Activated CD8-positive, alpha-beta memory T cell treated with anti-CD3 and anti-CD28 coated beads, Interleukin-2, amount 10 ng/mL, durations not matched to agents 7 days and 5 days (primary cell): ENCODE measurements at places on chromosomes 16 and 17. TPM values are rescaled to one million over a fixed set of nuclear protein-coding genes. Genes with fewer than 3 reads are reported as not detected.
A peak's percentile ranks its signal among the peaks of the same experiment; 100 is the strongest.

The CCL14 gene
- not detected for total RNA-seq

The LPO gene
- not detected for total RNA-seq

The ANKRD40CL gene
- total RNA-seq: not detected

The RPRML gene
- total RNA-seq: not detected

The HBA1 gene
- not detected for total RNA-seq

The TPSD1 gene
- not detected for total RNA-seq

The KRT36 gene
- not detected for total RNA-seq

The FN3KRP gene
- total RNA-seq: 34.8 TPM

The HIC1 gene
- total RNA-seq: 88.5 TPM

The SLC13A2 gene
- not detected for total RNA-seq

DNA sequence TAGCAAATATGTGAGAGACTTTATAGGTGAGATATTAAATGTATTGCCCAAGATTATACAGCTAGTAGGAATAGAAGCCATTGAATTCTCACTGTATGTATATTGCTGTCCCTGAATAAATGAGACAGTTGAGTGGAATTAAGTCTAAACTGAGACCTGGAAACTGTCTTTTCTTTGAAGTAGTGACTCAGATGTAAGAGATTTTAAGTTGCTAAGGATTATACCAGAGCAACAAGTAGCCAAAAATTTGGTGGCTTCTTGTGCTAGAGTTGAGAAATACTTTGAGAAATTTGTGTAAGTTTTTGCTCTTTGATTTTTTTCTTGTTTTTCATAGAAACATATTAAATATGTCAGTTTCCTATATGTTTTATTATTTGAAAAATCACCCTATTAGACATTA, 58.7 kb downstream of the TANC2 start:
- no peak for DNase-seq

DNA sequence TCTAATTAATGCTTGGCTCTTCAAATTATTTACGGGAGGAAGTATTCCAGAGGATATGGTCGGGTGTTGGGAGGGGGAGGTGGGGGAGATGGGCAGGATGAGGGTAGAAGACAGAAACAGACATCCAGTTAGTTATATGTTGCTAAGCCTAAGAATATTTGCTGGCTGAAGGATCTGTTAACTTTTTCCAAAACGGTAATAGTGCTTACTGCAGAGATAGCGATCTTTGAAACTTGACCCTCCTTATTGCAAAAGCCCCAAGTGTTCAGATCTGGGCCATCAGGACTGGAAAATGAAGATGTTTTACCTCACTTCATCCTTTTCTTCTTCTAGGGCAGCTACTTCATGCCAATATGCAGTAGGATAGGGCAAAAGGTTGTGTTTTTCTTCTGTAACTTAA, 27.0 kb upstream of the MMD start:
- DNase-seq: no peak

- DNase-seq: no peak
These were observed 23.3 kb upstream of the NOG start for GRCh38 chr17:56570199-56570598.

DNA sequence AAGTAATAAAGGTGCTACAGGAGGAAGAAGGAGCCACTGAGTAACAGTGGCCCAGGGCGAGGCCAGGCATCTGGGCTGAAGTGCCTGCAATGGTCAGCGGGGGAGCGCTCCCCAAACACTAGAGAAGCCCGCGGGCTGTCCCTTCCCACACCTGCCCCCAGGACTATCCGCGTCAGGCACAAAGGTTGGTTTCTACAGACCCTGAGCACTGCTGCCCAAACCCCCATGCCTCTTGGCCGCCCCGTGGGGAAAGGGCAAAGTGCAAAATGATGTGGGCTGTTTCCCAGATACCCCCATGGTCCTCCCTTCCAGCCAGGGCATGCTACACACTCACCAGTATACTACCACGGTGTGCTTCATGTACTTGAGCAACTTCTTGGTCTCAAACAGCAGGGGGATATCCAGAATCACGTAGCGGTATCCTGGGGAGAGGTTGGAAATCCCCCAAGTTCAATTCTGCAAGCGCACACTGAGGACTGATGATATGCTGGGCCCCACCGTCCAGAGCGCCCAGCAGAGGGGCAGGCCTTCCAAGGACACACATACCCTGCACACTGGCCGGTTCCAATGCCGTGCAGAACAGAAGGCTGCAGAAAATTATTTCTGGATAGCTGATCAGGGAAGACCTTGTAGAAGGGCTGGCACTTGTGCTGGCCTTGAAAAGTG, 21.5 kb downstream of the DCAKD start:
- DNase-seq: no peak

- no peak for DNase-seq
These were observed 268.1 kb downstream of the IRF8 start for GRCh38 chr16:86167061-86167460.

DNA sequence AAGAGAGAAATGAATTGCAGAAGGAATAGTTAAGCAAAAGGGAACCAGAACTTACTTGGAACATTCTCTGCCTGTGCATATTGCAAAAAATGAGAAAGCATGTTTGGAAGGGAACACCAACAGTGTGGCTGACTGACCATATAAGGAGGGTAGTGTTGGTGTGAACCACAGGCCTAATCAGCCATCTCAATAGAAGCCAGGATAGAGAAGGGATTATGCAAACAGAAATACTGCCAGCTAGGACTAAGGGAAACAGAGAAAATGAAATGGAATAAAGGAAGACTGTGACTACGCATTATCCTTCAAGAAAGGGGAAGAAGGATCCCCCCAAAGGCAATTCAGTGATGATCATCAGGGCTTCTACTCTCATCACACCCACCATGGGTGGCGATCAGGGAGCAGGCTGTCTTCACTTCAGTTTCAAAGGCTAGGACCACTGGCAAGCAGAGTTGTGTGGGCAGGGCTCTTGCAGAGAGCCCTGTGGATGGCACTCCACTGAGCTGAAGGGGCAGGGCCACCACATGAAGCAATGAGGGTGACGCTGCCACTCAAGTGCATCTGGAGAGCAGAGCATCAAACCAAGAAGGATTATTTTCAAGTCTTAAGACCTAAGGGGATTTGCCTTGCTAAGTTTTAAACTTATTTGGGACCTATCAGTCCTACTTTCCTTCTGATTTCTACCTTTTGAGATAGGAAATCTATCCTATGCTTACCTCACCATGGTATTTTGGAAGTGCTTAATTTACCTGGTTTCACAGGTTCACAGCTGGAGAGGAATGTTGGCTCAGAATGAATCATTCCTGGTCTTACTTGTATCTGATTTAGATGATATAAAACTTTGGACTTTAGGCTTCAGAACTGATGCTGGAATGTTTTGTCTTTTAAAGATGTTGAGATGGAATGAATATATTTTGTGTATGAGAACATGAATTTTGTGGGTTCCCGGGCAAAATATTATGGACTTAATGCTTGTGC, 140.5 kb downstream of the SSH2 start:
- DNase-seq: no peak

DNA sequence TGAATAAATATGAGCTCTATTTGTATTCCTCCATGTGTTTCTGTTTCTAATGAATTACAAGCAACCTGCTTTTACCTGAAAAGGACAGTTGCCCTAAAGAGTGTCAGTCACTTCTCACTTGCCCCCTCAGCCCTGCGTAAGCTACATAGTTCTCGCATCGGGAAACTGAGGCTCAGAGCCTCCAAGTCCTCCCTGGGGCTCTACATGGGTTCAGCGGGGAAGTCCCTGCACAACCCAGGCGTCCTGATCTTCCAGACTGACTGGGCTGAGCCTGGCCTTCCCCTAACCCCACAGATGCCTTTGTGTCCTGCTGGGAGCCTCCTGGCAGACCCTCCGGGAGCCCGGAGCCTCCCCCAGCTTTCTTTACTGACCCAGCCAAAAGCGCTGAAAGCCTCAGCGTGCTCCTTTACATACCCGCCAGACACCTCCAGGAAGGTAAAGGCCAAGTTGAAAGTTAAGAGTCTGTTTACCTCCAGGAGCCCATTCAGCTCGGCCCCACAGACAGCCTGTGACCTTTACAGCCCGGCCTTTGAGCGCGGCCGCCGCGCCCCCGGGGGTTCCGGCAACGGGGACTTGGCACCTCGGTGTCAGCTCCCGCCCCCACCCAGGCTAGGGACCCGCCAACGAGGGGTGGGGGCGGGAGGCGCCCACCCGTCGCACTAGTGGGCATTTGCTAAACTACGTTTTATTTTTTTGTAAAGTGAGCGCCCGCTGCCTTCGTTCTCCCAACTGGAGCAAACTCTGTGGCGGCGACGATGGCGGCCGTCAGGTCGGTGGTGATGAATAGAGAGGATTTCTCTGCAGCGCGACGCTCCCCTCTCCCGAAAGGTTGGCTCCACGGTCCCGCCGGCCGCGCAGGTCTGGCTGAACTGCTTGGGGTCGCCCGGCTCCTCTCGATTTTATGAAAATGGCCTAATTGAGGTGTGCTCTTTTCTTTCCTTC, 4.4 kb upstream of the HOXB13 start:
- no peak for DNase-seq

- DNase-seq: peak; percentile 56
These were observed 28.8 kb downstream of the NGFR start for GRCh38 chr17:49523706-49524472.

GRCh38 chr16:84286578-84287240, 8.0 kb upstream of the WFDC1 start:
- no peak for DNase-seq

- no peak for DNase-seq
These were observed 7.4 kb upstream of the DHX40 start for GRCh38 chr17:59558039-59558438.

DNA sequence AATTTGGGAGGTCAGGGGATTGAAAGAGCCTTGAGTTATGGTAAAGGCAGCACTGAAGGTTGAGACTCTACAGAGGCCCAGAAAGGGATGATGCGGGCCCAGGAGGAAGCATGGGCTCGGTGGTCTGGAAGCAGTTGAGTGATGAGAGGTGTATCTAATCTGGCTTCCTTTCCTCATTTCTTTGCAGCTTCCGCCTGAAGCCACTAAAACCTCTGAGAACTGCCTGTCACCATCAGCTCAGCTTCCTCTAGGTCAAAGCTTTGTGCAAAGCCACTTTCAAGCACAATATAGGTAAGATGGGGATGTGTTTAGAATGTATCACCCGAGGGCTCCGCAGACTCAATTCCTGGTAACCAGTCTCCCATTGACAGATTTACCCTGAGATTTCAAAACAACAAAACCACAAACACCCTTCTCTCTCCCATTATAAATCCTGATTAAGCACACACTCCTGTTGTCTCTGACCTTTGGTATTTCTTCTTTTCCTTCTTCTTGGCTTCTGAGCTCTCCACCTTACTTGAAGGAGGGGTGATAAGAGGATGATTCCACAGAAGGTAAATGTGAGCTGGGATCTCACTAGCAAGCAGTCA, 21.2 kb downstream of the USP43 start:
- DNase-seq: peak; percentile 71

DNA sequence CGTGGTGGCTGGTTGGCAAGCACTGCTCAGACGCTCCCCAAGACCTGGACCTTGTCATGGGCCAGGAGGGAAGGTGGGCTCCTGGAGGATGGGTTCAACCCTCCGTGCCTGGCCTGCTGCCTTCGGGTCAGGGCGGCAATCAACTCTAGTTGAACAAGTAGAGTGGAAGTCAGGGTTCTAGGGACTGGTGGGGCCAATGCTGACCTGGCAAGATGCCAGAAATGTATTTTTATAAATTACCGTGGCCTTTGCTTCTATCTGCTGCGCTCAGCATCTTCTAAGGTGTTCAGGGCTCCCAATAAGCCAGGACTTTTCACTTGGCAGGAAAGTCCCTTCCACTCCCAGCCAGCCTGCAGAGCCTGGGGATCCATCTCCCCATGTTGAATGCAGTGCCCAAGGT, 207.1 kb upstream of the N4BP1 start:
- no peak for DNase-seq

GRCh38 chr17:1039511-1040215, 42.7 kb downstream of the TIMM22 start:
- DNase-seq: no peak

GRCh38 chr16:56609463-56609921, 1.1 kb downstream of the MT2A start:
- DNase-seq: peak; percentile 83

- DNase-seq: no peak
These were observed 6.7 kb downstream of the SHMT1 start for GRCh38 chr17:18356624-18357023.

GRCh38 chr16:85461814-85462713, 151.1 kb upstream of the GSE1 start:
- DNase-seq: no peak

- no peak for DNase-seq
These were observed 3.8 kb downstream of the FUS start for GRCh38 chr16:31183432-31184428.
